Stimulated activated CD8-positive, alpha-beta memory T cell treated with anti-CD3 and anti-CD28 coated beads, Interleukin-7, amount 100 ng/mL, for 24 hours (primary cell): ENCODE measurements at places on chromosomes 1 and 21.

DNA sequence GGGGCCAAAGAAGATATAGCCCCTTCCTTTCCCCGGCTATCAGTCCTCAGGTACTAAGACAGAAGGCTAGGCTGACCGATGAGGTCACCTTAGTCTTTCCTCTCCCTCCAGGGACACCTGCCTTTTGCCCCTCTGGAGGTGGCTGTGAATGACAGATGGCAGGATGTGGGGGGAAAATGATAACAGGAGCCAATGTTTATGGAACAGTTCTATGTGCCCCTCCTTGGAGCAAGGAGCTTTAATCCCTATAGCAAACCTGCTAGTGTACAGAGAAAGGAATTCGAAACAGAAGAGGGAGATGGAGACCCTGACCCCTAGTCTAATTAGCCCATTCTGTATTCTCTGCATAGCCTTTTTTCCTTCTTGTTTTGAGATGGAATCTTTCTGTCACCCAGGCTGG, 28.1 kb downstream of the SERINC2 start:
- DNase-seq: no peak

DNA sequence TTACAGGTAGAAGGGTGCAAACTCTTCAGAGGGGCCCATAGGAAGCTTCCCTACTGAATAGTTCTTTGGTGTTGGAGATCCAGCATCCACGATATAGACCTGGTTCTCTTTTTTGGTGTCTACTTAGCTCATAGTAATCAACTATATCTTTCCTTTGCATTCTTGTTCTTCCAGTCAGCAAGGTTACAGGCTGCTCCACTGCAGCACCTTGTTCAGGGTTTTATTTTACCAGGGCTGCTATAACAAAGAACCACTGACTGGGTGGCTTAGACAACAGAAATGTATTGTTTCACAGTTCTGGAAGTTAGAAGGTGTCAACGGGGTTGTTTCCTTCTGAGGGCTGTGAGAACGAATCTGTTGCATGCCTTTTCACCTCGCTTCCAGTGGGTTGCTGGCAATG, 136.3 kb downstream of the CLEC20A start:
- DNase-seq: no peak

DNA sequence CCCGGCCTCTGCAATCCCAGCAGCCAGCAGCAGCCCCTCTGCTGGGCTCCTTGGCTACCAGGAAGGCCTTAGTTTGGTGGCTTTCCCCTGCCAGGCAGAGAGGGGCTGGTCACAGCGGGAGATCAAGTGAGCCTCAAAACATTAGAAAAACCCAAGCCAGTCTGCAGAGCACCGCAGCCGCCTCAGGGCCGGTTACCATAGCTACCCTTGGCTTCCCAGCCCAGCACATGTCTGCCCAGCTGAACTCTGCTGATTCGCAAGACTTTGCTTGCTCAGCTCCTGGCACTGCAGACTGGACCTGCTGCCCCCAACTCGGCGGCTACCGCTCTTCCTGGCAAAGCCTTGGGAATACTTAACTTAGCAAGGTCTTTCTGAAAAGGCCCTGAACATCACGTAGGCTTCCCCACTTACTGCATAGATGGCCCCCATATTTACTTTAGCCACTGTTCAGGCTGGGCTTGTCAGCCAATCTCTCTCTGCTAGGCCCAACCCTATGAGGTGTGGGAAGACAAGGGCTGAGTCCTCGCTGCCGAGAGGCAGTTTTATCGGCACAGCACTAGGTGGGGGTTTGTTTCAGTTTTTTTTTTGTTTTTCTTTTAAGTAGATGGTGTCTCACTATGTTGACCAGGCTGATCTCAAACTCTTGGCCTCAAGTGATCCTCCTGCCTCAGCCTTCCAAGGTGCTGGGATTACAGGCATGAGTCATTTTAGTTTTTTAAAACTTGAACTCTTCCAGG, 28.6 kb upstream of the PLEKHG5 start:
- DNase-seq: no peak

- no peak for DNase-seq
Observed at GRCh38 chr1:217895841-217896240, 264.7 kb downstream of the SPATA17 start.

- no peak for DNase-seq
Observed at GRCh38 chr21:24995216-24995615, 612.1 kb downstream of the MRPL39 start.

GRCh38 chr1:234628089-234628488, 18.1 kb upstream of the IRF2BP2 start:
- DNase-seq: no peak

GRCh38 chr21:34333121-34333739, 30.6 kb upstream of the KCNE2 start:
- no peak for DNase-seq

GRCh38 chr1:10980841-10981727, 31.4 kb upstream of the TARDBP start:
- no peak for DNase-seq

GRCh38 chr1:202577381-202577780, 132.9 kb downstream of the SYT2 start:
- DNase-seq: no peak

DNA sequence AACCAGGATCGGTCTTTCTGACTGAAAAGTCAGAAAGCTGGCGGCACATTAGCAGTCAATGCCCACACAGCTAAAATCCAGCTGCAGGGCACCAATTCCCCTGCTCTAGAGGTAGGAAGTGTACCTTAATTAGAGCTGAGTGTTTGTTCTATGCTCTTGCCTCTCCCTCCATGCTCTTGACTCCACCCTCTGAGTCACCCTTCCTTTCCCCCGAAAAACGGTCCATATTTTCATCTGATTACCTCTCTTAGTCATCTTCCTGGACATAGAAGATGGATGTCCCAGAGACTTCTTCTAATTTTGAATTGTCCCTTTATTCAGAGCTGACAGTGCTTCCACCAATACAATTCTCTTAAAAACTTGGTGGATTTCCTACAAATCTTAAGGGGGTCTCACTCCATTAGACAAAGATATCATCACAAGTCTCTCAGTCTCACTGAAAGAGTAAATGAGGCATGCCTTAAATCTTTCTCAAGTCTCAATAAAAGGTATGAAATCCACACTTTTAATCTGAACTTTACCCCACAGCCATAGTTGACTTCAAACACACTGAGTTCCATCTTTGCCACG, 44.1 kb upstream of the SLC19A1 start:
- DNase-seq: no peak

DNA sequence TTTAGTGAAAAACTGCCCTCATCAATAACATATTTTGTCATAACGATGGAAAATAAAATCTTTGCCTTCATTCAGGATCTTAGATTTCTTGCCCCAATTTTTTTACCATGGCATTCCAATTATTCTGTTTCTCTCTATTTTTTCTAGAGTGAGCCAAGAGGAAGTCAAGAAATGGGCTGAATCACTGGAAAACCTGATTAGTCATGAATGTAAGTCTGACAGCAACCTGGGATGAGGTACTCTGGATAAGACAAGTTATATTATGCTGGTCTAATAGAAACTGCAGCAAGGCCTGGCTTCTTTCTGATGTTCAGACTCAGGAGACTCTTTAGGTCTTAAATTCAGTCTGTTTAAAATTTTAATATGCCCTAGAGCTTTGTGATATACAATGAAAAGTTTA, 3.5 kb downstream of the RGS4 start:
- no peak for DNase-seq
